ENCODE measurements at places on chromosomes 2 and 18. TPM values are rescaled to one million over a fixed set of nuclear protein-coding genes. Genes with fewer than 3 reads are reported as not detected.
A peak's percentile ranks its signal among the peaks of the same experiment; 100 is the strongest.

INSIG2 gene
- total RNA-seq = 7.5 TPM

- H3K27me3 ChIP-seq = peaks cover 7% of the 10 kb centered on the region
- H3K36me3 ChIP-seq = no peaks in the 10 kb centered on the region
- H3K4me1 ChIP-seq = no peaks in the 10 kb centered on the region
- peak; percentile 41 for DNase-seq
- no peak overlapping the region for H3K4me3 ChIP-seq
- H3K27ac ChIP-seq = no peak overlapping the region
These were observed 169.2 kb downstream of the CDH20 start for GRCh38 chr18:61502472-61502871.

DNA sequence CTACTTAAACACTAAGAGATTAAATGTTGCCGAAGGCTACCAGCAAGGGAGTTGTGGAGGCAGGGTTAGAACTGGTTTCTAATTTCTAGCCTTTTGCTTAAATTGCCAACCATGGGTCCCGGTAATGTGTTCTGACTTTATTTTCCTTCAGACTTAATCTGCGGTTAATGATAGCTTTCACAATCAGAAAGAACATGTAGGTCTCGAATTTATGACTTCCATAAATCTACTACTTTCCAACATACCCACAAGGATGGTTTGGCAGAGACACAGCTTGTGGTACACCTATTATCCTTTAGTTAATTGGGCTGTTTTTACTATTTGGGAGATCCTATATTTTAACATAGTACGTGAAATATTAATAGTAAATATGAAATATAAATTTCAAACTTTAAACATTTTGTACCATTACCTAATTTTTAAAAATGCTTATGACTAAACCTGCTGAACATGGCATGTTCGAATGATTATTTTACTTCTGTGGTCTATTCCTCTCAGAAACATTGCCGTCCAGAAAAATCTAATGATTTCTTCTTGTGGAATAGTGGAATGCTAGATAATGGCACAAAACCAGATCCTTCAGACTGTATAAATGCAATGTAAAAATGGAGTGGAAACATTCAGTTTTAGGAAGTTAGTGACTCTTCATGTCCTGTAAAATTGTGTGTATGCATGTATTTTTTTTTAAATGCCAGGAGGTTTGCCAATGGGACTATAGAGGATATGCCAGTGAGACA lies 41.3 kb downstream of the PARD3B start:
- no peak overlapping the region for H3K4me3 ChIP-seq
- H3K4me1 ChIP-seq = no peaks in the 10 kb centered on the region
- H3K36me3 ChIP-seq = no peaks in the 10 kb centered on the region

- no peak for DNase-seq
- H3K4me3 ChIP-seq = no peak overlapping the region
- H3K27ac ChIP-seq = no peak overlapping the region
- no peaks in the 10 kb centered on the region for H3K4me1 ChIP-seq
These were observed 53.8 kb downstream of the CTAGE1 start for GRCh38 chr18:22363867-22364463.

GRCh38 chr2:173658946-173659371 lies 304.3 kb downstream of the CDCA7 start:
- no peak for DNase-seq
- no peaks in the 10 kb centered on the region for H3K36me3 ChIP-seq
- H3K4me1 ChIP-seq = no peaks in the 10 kb centered on the region
- H3K27ac ChIP-seq = no peak overlapping the region
- H3K27me3 ChIP-seq = no peaks in the 10 kb centered on the region
